Kidney (tissue), 22 donors: ENCODE measurements at places on chromosomes 5 and 9. TPM values are rescaled to one million over a fixed set of nuclear protein-coding genes. Genes with fewer than 3 reads are reported as not detected.

DNA sequence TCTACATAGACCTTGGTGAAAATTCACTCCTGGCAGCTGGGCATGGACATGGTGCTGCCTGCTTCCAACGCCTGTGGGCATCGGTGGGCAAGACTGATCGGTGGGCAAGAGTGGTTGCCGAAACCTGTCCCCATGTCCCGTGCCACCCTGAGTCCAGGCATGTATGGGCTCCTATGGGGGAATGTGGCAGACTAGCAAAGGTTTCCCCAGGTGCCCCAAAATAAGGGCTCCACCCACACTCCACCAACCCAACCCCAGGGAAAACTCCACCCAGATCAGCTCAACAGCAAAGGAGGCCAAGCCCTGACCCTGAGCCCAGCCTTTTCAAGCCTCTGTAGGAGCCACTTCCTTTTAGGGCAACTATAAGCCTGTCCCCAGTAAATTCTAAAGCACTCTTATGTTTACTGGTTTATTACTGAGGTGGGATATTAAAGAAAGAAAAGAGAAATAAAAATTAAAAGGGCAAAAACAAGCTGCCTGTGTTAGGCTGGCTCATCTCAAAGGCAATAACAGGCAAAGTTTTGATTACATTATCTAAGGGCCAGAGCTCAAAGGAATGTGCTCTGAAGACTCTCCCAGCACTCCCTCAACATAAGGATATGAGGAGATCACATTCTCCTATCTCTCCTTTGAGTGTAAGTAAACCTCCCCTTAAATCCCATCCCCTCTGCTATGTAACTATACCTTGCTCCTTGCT lies 8.9 kb upstream of the SPATA31E1 start:
- no peaks in the 10 kb centered on the region for H3K4me1 ChIP-seq
- H3K4me3 ChIP-seq, result no peak overlapping the region
- no peak overlapping the region for H3K27ac ChIP-seq
- no peaks in the 10 kb centered on the region for H3K36me3 ChIP-seq

DNA sequence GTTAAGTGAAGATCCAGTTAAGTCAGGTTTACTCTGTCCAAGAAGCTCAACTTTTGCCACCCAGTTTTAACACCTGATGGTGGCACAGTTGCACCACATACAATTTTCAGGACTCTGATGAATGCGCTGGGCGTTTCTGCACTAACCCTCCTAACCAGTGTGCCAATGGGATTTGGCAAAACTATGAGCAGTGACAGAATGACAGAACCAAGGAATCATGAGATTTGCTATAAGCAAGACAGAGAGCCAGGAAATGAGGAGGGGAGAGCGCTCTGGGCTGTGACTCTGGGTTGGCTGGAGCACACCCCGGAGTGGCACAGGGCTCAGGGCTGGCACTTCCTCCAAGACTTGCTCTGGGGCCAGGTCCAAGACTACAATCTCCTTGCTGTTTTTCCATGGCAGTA lies 84.1 kb downstream of the SH3PXD2B start:
- no peaks in the 10 kb centered on the region for H3K27me3 ChIP-seq
- H3K4me1 ChIP-seq, result no peaks in the 10 kb centered on the region
- DNase-seq, result no peak
- H3K4me3 ChIP-seq, result no peak overlapping the region
- no peak overlapping the region for H3K27ac ChIP-seq

The CAPSL gene
- 1.9 TPM for total RNA-seq

DNA sequence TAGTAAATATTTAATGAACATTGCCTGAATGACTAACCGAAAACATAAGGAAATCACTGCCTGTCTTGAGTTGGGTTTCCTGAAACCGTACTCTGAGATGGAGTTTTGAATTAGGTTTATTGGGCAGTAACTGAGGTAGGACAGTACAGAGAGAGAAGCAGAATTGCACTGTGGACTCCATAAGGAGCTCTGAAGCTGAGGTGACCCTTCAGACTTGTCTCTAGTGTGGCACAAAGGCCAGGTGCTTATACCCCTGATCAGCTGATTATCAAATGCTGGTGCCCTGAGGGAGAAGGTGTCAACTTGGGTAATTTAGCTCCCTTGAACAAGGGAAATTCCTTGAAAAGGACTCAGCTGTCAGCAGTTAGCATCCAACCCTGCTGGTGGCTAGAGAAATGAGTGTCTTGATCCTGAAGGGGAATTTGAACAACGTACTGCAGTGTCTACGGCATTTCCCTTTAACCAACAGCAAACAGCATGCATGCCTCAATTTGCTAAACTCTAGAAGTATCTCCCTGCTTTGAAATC lies 135.0 kb upstream of the SMARCA2 start:
- no peaks in the 10 kb centered on the region for H3K4me1 ChIP-seq
- H3K4me3 ChIP-seq, result no peak overlapping the region
- no peaks in the 10 kb centered on the region for H3K27me3 ChIP-seq
- no peak for DNase-seq
- H3K36me3 ChIP-seq, result no peaks in the 10 kb centered on the region
- no peak overlapping the region for H3K27ac ChIP-seq

- H3K27me3 ChIP-seq, result no peaks in the 10 kb centered on the region
- no peak overlapping the region for H3K4me3 ChIP-seq
- H3K4me1 ChIP-seq, result no peaks in the 10 kb centered on the region
- no peaks in the 10 kb centered on the region for H3K36me3 ChIP-seq
Measured at GRCh38 chr9:11312966-11313365, 700.2 kb upstream of the PTPRD start.

- peaks cover 2% of the 10 kb centered on the region for H3K36me3 ChIP-seq
- no peaks in the 10 kb centered on the region for H3K27me3 ChIP-seq
- H3K4me1 ChIP-seq, result no peaks in the 10 kb centered on the region
- no peak overlapping the region for H3K4me3 ChIP-seq
- no peak overlapping the region for H3K27ac ChIP-seq
- no peak for DNase-seq
Measured at GRCh38 chr9:91348191-91348807, 13.4 kb downstream of the AUH start.

DNA sequence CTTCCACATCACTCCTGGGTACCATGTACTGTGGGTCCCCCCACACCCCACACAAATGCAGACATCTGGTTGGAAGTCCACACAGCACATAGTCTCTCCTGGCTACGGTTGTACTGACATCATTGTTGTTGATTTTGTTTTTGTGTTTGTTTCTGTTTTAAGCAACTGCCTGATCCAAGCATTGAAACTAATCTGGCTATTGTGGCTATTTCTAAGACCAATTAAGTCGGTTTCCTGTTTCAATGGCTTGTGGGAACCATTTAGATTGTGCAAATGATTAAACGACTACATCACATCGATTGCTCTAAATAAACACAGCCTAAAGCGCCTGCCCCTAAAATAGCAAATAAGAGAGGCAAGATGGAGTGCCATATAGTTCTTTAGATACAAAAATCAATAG lies 226.8 kb upstream of the IRX4 start:
- H3K4me1 ChIP-seq, result no peaks in the 10 kb centered on the region
- DNase-seq, result no peak
- no peak overlapping the region for H3K27ac ChIP-seq
- H3K27me3 ChIP-seq, result peaks cover 4% of the 10 kb centered on the region
- H3K36me3 ChIP-seq, result no peaks in the 10 kb centered on the region

DNA sequence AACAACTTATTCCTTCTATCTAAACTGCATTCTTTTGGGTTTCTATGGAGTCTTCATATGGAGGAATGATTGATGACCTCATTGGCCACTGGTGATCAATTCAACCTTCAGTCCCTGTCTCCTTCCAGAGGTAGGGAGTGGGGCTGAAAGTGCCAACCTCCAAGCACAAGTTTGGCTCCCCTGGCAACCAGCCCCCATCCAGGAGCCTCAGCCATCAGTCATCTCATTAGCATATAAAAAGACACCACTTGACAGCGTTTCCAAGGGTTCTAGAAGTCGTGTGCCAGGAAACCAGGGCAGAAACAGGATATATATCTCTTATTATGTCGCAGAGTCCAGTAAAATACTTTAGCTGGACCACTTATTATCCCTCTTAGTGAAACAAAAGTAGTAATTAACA lies 9.8 kb downstream of the SLC31A2 start:
- peaks cover 1% of the 10 kb centered on the region for H3K4me1 ChIP-seq
- no peak for DNase-seq
- no peak overlapping the region for H3K27ac ChIP-seq
- H3K4me3 ChIP-seq, result no peak overlapping the region
- H3K27me3 ChIP-seq, result no peaks in the 10 kb centered on the region
- H3K36me3 ChIP-seq, result peaks cover 51% of the 10 kb centered on the region

DNA sequence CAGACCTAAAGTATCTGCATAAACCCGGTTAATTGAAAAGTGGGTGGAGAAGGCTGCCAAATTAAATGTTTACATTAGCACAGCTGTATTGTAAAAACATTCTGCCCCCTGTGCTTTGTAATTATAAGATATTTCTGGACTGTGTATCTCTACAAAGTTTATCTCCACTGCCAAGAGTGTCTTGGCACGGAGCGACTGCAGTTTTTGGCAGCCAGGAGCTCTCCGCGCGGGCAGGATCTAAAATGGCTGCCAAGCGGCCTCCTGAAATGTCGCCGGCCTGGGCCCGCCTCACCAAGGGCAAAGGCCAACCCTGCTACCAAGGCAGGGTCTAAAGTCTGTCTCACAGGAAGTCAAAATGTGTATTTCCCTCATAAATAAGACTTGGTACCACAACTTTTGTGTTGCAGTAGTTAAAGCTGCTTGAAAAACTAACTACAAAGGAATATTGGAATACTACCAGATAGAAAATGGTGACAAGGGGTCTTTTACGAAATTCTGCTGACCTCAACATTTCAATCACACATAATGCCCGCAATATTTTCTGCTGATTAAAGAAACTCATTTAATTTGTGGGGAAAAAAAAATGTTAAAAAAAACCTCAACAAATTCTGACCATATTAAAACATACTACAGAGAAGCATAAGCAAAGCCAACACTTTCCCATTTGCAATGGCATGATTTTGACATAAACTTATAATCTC lies 110.4 kb downstream of the NFIB start:
- DNase-seq, result no peak
- peak overlapping the region; percentile 78 for H3K27ac ChIP-seq
- no peak overlapping the region for H3K4me3 ChIP-seq
- H3K27me3 ChIP-seq, result no peaks in the 10 kb centered on the region

GRCh38 chr9:121876255-121876654 lies 216.9 kb downstream of the TTLL11 start:
- no peaks in the 10 kb centered on the region for H3K27me3 ChIP-seq
- no peak for DNase-seq
- H3K4me3 ChIP-seq, result no peak overlapping the region
- no peaks in the 10 kb centered on the region for H3K36me3 ChIP-seq

GRCh38 chr9:114906922-114907571 lies 23.3 kb downstream of the TNFSF8 start:
- H3K4me3 ChIP-seq, result no peak overlapping the region
- no peaks in the 10 kb centered on the region for H3K4me1 ChIP-seq
- H3K36me3 ChIP-seq, result no peaks in the 10 kb centered on the region
- peak; percentile 61 for DNase-seq
- no peak overlapping the region for H3K27ac ChIP-seq
- H3K27me3 ChIP-seq, result no peaks in the 10 kb centered on the region

GRCh38 chr9:89548071-89548638 lies 50.2 kb upstream of the SEMA4D start:
- no peaks in the 10 kb centered on the region for H3K4me1 ChIP-seq
- no peak overlapping the region for H3K27ac ChIP-seq
- H3K4me3 ChIP-seq, result no peak overlapping the region
- H3K36me3 ChIP-seq, result no peaks in the 10 kb centered on the region

DNA sequence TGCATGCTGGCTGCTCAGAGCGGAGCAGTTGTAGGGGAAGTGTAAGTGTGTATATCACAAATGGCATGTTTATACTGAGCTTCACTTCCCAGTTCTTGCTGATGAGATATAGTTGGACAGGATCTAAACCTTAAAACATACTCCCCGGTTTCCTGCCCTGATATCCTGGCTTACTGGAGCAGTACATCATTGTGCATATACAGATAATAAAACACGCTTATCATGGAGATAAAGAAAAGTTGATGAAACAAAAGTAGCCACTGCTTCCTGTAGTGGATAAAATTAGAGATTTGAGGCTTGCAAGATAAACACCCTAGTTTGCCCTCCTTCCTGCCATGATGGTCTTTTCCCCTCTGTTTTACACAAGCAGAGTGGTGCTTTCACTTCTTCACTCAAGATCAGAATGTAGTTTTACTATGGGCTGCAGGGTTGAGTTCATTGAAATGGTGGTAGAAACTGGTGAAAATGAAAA lies 15.0 kb downstream of the NPR3 start:
- DNase-seq, result no peak
- H3K27ac ChIP-seq, result no peak overlapping the region
- H3K27me3 ChIP-seq, result no peaks in the 10 kb centered on the region
- no peaks in the 10 kb centered on the region for H3K4me1 ChIP-seq

DNA sequence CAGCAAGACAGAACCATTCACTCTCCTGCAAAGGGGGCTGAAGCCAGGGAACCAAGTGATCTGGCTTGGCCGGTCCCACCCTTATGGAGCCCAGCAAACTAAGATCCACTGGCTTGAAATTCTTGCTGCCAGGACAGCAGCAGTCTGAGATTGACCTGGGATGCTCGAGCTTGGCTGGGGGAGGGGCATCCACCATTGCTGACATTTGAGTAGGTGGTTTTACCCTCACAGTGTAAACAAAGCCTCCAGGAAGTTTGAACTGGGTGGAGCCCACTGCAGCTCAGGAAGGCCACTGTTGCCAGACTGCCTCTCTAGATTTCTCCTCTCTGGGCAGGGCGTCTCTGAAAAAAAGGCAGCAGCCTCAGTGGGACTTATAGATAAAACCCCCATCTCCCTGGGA lies 60.5 kb downstream of the TNFSF8 start:
- H3K36me3 ChIP-seq, result no peaks in the 10 kb centered on the region
- H3K27ac ChIP-seq, result no peak overlapping the region
- DNase-seq, result peak; percentile 41
- H3K27me3 ChIP-seq, result no peaks in the 10 kb centered on the region
- H3K4me1 ChIP-seq, result no peaks in the 10 kb centered on the region
- H3K4me3 ChIP-seq, result no peak overlapping the region

GRCh38 chr5:103909391-103909790 lies 346.8 kb upstream of the NUDT12 start:
- no peaks in the 10 kb centered on the region for H3K36me3 ChIP-seq
- H3K4me3 ChIP-seq, result no peak overlapping the region
- no peak overlapping the region for H3K27ac ChIP-seq
- H3K4me1 ChIP-seq, result no peaks in the 10 kb centered on the region
- no peaks in the 10 kb centered on the region for H3K27me3 ChIP-seq

The IFNA2 gene
- not detected for total RNA-seq
